ENCODE measurements at places on chromosomes 3 and 15. TPM values are rescaled to one million over a fixed set of nuclear protein-coding genes. Genes with fewer than 3 reads are reported as not detected.

Gene CGNL1
- total RNA-seq = 7.1 TPM

Gene HESX1
- not detected for total RNA-seq

Gene FBLN2
- total RNA-seq = 25.3 TPM

Gene IQSEC1
- total RNA-seq = 26.7 TPM

Data from suprapubic skin (tissue), 4 donors.